ENCODE measurements at places on chromosomes 3 and 15. TPM values are rescaled to one million over a fixed set of nuclear protein-coding genes. Genes with fewer than 3 reads are reported as not detected.

GRCh38 chr15:88440021-88440420 lies 27.2 kb downstream of the MRPL46 start:
- no peak for ATAC-seq

DNA sequence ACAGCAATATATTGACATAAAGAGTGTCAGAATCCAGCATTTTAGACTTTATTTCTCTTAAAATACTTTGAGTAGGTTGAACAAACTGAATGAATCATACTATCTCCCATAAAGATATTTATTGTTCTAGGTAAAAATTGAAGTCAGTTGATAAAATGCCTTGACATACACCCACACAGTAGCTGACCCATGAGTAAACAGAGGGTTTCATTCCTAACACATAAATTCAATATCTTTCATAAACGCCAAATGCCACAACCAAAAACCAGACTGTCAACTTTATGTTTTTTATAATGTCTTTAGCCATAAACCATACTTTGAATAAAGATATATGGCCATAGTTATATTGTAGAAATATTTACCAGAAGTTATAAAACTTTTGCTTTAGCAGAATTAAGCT lies 742.4 kb downstream of the NAALADL2 start:
- no peak for ATAC-seq

- peak; percentile 20 for ATAC-seq
Observed at GRCh38 chr15:70196372-70197316, 98.9 kb upstream of the TLE3 start.

The STARD9 gene
- total RNA-seq = 31.1 TPM

Data from gastroesophageal sphincter (tissue), 4 donors.